ENCODE measurements at places on chromosomes 4 and X. TPM values are rescaled to one million over a fixed set of nuclear protein-coding genes. Genes with fewer than 3 reads are reported as not detected.

DNA sequence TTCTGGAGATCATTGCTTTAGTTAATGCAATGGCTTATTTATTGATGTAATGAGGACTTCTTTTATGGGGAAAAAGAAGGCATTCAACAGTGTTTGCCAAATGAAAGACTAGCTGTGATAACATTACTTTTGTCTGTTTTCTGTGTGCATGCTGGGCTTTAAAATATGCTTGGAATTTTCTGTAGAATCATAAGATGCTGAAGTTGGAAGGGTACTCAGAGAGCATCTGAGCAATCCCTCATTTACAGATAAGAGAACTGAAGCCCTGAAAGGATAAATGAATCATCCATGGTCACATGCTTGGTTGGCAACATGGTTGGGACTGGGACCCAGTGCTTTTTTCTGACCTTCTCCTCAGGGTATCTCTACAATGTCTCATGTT lies 31.4 kb upstream of the PITX2 start:
- peak; percentile 32 for DNase-seq

Gene NAP1L5
- 3.9 TPM for total RNA-seq

Gene DAPP1
- total RNA-seq: not detected

Gene FAT4
- 37.5 TPM for total RNA-seq

Data from IMR-90 (cell line).